ENCODE measurements at places on chromosomes 2 and 18. TPM values are rescaled to one million over a fixed set of nuclear protein-coding genes. Genes with fewer than 3 reads are reported as not detected.

DNA sequence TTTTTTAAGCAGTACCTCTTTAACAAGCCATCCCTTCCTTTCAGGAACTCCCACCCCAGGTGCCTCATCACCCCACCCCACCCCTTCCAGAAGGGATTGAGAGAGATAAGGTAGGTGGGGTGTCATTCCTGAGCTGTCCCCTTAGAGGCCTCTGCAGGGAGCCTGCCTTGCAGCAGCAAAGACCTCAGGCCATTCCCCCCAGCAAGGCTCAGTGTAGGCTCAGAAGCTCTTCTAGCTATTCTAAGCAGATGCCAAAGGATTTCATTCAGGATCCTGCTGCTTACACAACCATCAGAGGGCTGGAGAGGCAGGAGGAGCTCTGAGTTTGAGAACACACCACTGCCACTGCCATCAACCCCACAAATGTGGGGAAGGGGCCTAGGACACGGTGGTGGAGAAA, 5.8 kb upstream of the FIGLA start:
- no peak for DNase-seq

DNA sequence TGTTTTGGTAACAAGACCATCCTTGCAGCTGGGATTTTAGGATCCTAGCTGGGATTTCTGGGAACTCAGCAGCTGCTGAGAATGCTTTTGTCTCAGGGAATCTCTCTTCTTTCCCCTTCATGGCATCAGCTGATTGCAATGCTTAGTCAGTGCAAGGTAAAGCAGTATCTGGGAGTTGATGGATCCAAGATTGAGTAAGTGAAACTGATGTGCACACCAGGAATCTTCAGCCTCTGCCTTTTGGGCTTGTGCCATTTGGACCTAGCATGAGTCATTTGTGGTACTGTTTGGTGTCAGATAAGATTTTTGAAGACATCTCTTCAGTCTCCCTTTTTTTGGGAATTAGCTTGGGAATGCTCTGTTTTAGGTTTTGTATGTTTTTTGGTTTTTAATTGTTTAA, 363.3 kb upstream of the TFPI start:
- DNase-seq = peak; percentile 3

GRCh38 chr2:109615637-109616144, 1.5 kb downstream of the SOWAHC start:
- no peak for DNase-seq

DNA sequence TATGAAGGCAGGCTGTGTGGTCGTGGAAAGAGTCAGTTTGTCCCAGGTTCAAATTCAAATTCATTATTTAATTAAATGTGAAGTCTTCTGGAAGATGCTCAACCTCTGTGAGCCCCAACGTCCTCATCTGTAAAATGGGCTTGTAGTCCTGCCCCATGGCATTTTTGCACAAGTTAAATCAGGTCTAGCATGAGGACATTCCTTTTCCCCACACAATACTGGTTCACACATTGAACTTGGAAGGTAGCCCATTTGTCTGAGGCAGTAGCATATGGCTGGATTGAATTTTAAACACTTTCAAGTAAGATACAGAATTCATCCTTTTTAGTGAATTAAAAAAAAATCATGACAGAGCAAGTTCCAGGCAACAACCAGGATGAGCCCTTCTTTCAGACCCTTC, 665.4 kb upstream of the HS6ST1 start:
- no peak for DNase-seq

DNA sequence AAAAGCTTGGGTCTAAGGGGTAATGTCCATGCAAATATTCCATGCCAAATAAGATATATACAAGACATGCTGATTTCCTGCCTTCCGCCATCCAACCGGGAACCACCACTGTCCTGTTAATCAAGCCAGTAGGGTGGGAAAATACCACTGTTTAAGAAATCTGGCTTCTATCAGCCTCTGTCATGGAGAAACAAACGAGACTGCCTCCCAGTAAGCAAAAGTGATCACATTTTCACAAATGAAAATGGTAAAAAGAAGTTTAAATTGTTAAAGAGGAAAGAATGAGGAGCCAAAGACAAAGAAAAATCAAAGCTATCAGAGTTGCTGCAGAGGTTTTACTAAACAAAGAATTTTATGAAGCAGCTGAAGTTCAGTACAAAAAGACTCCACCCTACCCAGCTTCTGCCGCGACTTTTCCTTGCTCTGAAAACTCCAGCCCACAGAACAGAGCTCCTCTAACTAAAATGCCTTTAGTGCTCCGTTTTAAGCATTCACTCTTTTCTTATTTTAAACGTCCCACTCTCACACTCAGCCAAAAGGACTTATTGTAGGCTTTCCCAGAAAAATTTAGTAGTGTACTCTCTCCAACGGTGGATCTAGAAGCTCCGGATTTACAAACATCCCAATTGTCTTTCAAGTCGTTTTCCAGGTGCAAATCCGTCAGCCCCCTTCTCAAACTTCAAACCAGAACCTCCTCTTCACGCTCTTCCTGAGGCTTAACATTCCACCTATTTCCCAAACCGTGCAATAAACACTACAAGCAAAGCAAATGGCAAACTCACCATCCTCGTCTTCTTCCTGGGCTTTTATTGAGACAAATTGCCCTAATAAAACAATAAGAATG, 613 bp downstream of the COL5A2 start:
- peak; percentile 85 for DNase-seq

SPATA3 gene
- total RNA-seq = not detected

DNA sequence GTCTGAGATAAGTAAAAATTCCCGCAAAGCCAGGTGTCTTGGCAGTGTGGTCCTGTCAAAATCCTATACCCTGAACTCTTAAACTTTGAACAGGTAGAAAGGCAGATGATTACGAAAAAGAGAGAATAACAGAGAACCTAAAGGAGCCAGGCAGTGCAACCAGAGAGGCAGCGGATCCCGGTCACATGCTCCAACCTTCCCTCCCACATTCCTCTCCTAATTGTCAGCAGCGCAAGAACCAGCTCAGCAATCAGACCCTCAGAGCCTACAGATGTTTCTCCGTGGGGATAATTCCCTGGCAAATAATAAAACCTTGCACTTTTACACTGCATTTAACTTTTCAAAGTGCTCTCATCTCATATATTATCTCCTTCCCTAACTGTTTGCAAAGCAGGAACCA, 124.8 kb downstream of the EPHA4 start:
- peak; percentile 68 for DNase-seq

GRCh38 chr2:127108090-127108523, 1.2 kb upstream of the BIN1 start:
- DNase-seq = no peak

DNA sequence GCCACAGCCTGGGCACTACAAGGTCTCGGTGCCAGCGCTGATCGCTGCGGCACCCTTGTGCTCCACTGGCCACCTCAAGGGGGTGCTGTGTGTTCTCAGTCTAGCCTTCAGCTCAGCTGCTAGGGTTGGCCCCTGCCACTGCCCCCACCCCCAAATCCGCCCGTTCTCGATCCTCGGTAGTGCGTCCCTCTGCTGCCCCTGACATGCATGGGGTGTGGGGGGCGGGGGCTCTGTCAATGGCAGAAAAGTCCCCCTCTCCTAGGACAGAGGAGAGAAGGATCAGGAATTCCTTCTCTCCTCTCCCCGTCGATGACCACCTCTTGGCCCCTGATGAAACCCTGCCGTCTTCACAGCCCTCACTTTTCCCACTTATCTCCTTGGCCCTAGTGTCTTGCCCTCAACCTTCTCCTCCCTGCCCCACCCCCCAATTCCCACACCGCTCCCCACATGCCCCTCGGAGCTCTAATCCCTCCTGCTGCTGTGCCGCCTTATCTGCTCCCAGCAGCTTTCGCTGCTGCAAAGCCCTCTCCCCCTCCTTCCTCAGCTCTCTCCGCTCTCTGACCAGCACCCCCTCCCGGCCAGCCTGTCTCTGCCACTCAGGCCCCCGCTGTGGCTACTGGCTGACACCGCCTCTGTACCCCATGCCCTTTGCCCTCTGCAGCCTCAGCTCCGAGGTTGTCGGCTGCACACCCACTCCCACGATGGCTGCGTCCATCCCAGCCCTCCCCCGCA, 4.3 kb upstream of the ASIC4 start:
- peak; percentile 46 for DNase-seq

- DNase-seq = no peak
Observed at GRCh38 chr18:62586781-62587487, 64.1 kb downstream of the ZCCHC2 start.

DNA sequence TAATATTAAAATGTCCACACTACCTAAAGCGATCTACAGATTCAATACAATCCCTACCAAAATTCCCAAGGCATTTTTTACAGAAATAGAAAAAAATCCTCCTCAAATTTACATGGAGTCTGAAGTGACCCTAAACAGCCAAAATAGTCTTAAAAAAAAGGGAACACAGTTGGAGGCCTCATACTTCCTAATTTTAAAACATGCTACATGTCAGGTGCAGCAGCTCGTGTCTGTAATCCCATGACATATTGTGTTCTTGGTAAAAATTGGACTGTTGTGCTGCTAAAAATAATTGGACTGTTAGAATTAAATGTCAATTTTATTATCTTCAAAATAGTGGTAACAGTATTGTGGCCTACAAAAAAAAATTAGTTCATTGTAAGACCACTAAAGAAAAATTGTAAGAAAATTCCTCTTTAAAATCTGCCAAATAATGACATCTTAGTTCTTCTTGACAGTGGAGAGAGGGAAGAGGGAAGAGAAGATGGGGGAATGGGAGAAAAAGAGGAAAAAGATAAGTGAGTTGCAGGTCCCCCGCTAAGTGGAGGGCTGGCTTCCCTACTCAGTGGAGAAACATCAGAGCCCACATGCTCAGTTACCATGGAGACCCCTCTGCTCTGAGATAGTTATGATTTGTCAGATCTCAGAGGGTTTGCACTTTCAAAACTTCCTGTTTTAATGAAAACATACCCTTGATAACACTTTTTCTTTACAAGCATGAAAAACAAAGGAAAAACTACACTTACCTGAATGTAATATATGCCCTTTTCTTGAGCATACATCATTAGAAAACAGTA, 46.5 kb downstream of the UNC50 start:
- DNase-seq = no peak

- DNase-seq = peak; percentile 31
Observed at GRCh38 chr2:42328148-42328833, 32.7 kb downstream of the COX7A2L start.

PEX13 gene
- total RNA-seq = 52.7 TPM

DNA sequence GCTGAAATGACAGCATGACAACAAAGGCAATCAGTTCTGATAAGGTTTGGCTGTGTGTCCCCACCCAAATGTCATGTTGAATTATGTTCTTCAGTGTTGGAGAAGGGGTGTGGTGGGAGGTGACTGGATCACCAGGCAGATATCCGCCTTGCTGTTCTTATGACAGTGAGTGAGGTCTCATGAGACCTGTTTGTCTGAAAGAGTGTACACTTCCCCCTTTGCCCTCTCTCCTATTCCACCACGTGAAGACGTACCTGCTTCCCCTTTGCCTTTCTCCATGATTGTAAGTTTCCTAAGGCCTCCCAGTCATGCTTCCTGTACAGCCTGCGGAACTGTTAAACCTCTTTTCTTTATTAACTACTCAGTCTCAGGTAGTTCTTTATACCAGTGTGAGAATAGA, 553.0 kb downstream of the DCDC2C start:
- DNase-seq = no peak

GRCh38 chr2:15311201-15311907, 249.8 kb downstream of the NBAS start:
- no peak for DNase-seq

DNA sequence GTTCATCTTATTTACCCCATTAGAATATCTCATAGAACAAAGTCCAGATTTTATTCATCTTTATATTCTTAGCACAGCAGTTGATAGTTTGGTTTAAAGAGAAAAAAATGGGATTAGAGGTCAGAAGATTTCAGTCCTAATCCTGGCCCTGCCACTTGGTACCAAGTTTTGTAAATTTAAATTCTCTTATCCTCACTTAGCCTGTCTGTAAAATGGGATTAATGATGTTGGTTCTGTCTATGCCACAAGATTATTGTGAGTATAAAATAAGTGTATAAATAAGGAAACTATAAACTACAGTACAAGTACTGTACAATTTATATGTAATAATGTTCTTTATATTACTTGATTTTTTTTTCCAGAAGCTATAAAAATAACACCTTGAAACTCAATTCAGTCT, 17.1 kb upstream of the DRC1 start:
- DNase-seq = no peak

DNA sequence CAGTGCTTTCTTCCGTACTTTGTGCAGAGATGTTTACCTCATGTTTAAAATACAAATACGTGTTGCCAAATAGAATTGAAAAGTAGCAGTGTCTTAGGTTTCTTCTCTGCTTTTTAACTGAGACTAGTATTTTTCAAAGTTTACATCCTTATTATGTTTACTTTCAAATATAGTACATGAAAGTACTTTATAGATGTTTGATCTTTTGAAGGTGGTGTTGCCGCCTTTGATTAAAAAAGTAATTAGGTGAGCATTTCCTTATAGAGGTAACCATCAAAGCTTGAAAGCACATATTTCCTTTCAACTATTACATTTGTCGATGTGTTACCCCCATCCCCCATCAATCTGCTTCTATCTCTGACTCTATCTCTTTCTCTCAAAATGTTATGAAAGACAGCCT, 87.0 kb downstream of the CERS6 start:
- no peak for DNase-seq

GRCh38 chr2:68594041-68594440, 49.3 kb upstream of the PROKR1 start:
- DNase-seq = no peak

DNA sequence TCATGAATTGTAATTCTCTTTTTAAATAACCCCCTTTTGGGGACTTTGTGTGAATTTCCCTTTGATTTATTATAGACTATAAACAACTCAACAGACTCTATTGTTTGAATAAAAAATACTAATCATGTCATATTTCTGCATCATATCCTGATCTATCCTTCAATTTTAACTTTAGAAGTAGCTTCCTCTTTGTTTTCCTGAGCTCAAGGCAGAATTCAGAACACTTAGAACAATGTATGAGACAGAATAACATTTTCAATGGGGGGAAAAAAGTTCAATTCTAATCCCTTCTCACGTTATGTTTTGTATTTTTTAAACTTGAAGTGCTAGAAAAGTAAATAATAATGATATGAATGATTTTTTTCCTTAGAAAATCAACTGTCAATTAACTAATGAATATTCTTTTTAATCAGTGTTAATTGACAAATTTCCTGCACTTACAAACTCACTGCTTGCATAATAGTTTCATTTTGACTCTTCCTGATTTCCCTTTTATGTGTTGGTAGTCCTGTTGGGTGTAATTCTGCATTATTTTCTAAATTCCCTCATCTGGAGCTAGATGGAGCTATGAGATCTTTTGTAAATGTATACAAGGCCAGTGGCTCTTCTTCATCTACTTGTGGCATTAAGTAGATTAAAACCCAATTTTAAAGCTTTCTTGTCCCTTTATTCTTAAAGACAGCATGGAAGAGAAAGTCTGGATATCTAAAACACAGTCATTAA, 326.1 kb downstream of the PARD3B start:
- peak; percentile 15 for DNase-seq

GRCh38 chr18:62412231-62412979, 87.3 kb downstream of the TNFRSF11A start:
- DNase-seq = no peak

DNA sequence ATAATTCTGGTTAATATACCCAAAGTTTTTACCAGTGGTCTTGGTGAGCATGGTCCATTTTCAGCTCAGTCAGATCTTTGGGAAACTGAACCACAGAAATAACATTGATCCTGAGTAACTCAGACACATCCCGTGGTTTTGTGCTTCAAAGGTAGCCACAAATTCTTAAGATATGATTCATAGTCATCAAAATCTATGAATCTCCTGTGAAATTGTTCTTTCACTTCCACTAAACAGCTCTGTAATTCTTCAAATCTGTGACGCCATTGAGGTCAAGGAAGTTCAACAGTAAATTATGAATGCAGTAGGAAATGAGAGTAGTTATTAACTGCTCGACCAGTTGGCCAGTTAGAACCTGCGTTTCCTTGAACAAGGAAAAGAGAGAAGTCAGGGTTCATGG, 147.3 kb downstream of the IRS1 start:
- peak; percentile 94 for DNase-seq

All from RPMI7951 (cell line).